ENCODE measurements at places on chromosomes 1 and 21. TPM values are rescaled to one million over a fixed set of nuclear protein-coding genes. Genes with fewer than 3 reads are reported as not detected.

Gene UBE2U
- not detected for total RNA-seq

Gene MATN1
- not detected for total RNA-seq

Gene TMEM51
- 18.4 TPM for total RNA-seq

DNA sequence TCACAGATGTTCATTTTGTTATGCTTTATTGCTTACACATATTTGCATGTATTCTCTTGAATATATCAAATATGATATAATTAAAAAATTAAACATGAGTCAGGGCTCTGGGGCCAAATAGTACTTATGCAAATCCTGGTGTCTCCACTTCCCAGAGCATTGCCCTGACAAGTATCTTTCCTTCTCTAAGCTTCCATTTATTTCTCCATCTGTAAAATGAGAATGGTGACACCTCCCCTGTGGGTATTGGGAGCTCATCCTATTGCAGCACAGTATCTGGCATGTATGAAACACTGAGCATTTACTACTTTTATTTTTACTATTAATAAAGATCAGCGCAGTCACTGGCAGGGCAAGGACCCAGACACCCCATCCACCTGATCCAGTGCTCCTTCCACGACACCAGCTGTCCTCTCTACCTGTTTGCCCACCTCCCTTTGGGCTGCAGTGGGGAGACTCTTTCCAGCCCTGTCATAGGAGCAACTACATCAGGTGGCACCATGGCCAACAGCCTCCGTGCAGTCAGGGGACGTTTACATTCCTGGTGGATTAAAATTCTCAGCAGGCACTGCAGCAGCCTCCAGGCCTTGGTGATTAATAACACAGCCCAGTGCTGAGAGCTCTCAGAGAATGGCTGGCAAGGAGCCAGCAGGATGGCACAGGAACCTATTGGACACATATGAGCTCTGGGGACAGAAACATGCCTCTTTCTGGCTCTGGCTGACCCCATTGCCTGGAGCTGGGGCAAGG, 113.0 kb downstream of the DMRTB1 start:
- no peak for DNase-seq

GRCh38 chr1:33634143-33634542, 161.7 kb downstream of the ZSCAN20 start:
- no peak for DNase-seq

DNA sequence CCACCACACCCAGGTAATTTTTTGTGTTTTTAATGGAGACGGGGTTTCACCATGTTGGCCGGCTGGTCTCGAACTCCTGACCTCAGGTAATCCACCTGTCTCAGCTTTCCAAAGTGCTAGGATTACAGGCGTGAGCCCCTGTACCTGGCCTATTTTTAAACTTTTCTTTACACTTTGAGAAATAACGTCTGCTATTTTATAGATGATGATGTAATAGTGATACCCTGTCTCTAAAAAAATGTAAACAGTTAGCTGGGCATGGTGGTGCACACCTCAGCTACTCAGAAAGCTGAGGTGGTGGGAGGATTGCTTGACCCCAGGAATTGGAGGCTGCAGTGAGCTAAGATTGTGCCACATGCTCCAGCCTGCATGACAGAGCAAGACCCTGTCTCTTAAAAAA, 47.9 kb downstream of the RALGPS2 start:
- no peak for DNase-seq

DNA sequence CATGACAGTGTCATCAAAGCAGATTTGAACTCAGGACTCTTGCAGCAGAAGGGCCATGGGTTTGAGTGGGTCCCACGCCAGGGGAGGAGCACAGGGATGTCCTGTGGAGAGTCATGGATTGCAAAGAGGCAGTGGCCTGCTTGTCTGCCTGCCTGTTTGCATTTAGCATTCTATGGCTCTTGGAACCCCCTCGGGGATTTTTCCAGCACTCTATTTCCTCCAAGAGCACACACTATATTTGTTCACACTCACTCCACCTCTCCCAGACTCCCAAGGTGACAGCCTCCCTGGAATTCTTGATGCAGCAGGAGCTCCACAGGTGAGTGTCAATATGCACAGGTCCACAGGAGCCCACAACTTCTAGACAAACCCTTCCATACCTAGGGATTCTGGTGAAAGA, 73.1 kb upstream of the LRRN2 start:
- DNase-seq: no peak

GRCh38 chr1:81407000-81407821, 393.5 kb upstream of the ADGRL2 start:
- DNase-seq: no peak
